ENCODE measurements at places on chromosomes 7 and 10. TPM values are rescaled to one million over a fixed set of nuclear protein-coding genes. Genes with fewer than 3 reads are reported as not detected.

CCDC136 gene
- 1.4 TPM for polyA plus RNA-seq

CABCOCO1 gene
- polyA plus RNA-seq = 1.5 TPM

- no peak for DNase-seq
Measured at GRCh38 chr7:91407942-91408341, 143.7 kb downstream of the FZD1 start.

GRCh38 chr10:118570591-118570990 lies 24.9 kb downstream of the PRLHR start:
- no peak for DNase-seq

OR2A12 gene
- polyA plus RNA-seq = not detected

DNA sequence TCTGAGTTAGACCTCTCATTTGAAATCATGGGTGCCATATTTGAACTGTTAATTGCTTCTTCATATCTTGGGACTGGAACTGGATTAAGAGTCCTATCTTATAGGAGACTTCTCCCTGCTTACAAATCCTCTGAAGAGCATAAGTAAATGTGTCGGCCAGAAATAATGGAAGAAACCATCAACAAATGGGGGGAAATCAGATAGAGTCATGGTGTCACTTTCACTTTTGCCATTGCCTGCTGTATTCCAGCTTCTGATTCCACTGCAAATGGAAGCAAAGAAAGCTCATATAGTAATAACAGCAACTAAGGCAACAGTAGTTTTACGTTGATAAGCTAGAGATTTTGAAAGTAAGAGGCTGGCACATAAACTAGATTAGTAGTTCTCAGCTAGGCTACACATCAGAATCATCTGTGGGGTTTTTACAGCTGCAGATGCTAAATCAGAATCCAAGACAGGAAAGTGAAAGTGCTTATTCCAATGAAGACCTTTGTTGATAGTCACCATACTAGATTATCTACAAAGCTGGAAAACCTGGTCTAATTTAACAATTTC lies 12.3 kb upstream of the CRPPA start:
- DNase-seq = no peak

DNA sequence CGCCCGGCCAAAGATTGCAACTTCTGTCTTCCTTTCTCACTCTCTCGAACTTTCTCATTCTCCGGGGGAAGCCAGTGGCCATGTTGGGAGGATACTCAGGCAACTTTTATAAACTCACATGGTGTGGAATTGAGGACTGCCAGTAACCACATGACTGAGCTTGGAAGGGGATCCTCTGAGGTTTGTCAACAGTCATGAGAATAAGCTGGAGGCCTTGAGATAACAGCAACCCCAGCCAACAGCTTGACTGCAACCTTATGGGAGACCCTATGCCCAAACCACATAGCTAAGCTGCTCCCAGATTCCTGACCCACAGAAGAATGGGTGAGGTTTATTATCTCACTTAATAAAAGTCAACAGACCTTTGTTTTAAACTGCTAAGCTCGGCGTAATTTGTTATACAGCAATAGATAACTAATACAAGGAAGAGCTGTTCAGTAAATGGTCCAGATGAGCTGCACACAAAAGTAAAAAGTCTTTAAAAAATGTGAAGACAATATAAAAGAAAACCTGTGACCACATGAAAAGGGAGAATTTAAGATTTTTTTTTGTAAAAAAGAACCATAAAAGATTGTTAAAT lies 9.6 kb downstream of the SYPL1 start:
- no peak for DNase-seq

DNA sequence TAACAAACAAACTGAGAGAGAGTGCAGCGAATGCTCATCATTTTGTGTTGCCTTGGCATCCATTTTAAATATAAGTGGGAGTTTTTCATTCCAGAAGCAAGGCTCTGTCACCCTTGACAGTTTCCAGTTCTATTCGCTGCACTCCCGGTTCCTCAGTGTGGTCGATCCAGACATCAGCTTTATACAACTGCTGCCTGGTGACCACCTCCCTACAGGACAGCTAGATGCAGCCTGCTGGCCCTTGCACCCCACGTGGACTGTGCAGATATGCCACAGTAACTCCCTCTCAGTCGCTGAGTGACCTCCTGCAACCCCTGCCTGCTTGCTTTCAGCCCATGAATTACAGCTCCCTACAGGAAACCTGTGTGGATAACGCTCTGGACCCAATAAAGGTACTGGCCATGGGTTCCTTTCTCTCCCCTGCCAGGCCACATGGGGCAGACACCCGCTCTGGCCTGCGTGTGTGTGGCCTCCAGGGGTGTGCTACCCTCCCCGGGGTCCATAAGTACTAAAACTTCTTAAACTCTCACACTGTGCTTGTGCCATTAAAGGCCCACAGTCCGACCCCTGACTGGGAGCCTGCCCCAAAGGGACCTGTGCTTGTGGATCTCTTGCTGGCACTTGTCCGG lies 23.6 kb downstream of the BEND7 start:
- peak; percentile 52 for DNase-seq

DNA sequence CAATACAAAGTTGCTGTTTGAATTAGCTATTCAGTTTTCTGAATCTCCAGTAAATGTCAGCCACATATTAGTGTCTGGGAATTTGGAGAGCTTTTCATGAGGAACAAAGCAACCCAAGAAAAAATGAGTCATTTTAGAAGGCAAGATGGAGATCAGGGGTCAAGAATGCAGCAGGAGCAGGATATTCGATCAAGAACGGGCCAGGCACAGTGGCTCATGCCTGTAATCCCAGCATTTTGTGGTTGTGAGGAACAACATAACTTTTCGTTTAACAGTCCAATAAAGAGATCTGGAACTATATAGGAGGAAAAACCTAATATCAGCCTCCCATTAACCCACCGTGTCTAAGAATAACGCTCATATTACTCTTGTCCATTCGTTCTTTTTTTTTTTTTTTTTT lies 600.5 kb downstream of the MAGI2 start:
- no peak for DNase-seq

DNA sequence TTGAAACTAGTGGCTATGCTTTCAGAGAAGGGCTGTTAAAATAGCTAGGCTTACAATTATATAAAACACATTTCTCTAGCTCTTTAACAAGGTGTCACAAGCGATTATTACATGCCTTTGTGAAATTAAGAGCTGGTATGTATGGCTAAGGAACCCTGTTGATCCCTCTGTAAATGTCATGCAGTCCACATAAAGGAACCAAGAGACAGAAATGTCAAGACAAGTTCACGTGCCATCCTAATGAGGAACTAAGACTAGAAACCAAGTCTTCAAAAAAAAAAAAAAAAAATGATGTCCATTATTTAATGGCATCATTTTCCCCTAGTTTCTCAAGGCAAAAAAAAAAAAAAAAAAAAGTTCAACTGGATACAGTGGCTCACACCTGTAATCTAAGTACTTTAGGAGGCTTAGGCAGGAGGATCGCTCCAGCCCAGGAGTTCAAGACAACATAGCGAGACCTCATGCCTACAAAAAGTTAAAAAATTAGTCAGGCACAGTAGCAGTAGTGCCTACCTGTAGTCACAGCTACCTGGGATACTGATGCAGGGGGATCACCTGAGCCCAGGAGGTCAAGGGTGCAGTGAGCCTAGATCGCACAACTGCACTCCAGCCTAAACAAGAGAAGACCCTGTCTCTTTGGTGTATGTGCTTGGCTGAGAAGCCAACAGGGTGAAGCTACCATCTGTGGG lies 63.4 kb downstream of the SRPK2 start:
- DNase-seq = no peak

- no peak for DNase-seq
Measured at GRCh38 chr7:131357282-131357880, 29.7 kb downstream of the MKLN1 start.

GRCh38 chr7:30466266-30466665 lies 12.3 kb downstream of the NOD1 start:
- DNase-seq = no peak

DNA sequence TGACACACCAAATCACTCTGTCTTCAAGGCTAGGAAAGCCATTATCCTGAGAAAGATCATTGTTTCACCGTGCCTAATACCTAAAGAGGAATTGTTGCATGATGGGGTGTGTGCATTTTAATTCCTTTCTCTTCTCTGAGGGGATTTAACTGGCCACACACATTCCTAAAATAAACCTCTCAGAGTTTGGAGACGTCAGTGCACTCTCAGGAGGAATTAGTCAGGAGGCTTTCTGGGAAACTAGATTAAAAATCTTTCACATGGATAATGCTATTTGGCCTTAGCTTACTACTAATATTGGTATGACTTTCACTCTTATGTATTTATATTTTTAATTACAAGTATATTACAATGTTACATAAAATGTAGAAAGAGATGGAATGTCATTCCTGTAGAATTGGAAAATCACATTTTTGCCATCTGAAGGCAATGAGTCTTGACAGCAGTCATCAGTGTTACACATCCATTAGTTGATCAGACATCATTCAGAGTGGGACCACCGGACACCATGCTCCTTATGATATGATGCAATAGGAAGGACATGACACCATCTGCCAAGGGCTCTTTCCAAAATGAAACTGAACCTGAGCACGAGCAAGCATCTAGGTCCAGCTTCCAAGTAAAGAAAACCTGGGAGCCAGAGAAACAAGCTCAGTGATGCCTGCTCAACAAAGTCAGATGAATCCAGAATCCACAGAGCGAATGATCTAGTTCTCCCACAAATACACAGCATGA lies 43.1 kb upstream of the TMEM273 start:
- no peak for DNase-seq

GRCh38 chr7:43954524-43955228 lies 28.4 kb downstream of the UBE2D4 start:
- peak; percentile 24 for DNase-seq

DNA sequence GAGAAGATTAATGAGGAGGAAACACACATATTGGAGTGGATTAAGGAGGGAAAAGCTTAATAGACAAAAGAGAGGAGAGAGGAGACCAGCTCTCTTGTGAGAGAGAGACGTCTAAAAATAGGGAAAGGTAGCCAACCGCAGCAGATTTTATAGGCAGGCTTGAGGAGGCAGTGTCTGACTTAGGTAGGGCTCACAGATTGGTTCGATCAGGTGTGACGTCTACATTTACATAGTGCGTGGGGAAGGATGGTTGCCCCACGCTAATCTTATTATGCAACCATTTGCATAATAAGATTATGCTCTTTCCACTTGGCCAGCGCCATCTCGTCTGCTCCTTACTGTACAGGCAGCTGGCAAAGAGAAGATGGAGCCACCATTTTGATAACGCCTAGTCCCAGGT lies 122.0 kb downstream of the MARCHF5 start:
- peak; percentile 3 for DNase-seq

DNA sequence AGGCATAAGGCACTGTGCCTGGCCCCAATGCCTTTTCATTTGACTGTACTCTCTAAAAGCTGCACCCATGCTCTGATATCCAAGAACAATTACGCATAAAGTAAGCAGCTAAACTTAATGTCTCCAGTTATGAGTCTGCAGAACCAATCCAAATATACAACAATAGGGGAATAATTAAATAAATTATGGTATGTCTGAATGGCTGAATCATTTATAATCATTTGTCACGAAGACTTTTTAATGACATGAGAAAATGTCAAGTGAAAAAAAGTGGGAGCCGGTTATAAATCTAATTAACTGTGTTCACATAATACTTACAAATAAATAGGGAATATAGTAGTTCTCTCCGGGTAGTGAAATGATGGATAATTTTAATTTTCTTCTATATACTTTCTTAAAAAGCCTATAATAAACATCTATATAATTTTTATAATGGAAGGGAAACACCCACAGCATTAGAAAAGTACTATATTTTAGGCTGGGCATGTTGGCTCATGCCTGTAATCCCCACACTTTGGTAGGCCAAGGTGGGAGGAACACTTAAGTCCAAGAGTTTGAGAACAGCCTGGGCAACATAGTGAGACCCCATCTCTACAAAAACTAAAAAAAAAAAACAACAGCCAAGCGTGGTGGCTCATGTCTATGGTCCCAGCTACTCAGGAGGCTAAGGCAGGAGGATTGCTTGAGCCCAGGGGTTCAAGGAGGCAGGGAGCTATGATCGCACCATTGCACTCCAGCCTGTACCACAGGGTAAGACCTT lies 14.2 kb downstream of the SLC37A3 start:
- no peak for DNase-seq

BZW2 gene
- polyA plus RNA-seq = 24.8 TPM
